ENCODE measurements at places on chromosomes 11 and 22.

DNA sequence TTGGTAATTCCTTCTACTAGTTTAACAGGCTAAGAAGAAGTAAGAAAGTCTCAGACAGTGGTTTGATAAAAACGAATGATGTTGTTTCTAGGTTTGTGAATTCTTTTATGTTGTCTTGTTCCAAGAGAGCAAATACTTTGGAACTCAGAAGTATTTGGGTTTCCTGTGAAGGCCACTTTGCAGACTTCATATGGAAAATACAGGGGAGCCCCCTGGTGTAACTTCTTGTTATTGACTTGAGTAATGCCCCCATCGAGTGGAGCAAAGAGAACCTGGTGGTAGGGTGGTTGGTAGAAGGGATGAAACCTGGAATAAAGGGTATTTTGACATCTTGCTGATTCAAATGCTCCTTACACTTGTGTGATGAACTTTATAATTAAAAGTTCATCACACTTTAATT lies 40.0 kb upstream of the PTH start:
- DNase-seq, result no peak

DNA sequence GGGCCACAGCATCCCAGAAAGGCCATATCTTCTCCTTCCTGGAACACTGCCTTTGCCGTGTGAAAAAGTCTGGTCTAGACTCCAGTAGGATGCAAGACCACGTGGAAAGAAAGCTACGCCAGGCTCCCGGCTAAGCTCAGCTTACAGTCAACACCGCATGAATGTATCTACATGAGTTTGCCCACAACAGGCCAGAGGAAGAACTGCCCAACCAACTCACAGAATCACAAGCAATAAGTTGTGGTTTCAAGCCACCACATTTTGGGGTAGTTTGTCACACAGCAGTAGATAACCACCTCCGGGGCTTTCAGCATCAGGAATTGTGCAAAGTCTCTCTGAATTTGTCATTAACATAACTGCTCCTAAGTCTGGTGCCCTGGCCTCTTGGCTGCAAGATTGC lies 27.3 kb downstream of the HSPA8 start:
- no peak for DNase-seq

GRCh38 chr11:69241075-69241740 lies 52.7 kb upstream of the MYEOV start:
- no peak for DNase-seq

DNA sequence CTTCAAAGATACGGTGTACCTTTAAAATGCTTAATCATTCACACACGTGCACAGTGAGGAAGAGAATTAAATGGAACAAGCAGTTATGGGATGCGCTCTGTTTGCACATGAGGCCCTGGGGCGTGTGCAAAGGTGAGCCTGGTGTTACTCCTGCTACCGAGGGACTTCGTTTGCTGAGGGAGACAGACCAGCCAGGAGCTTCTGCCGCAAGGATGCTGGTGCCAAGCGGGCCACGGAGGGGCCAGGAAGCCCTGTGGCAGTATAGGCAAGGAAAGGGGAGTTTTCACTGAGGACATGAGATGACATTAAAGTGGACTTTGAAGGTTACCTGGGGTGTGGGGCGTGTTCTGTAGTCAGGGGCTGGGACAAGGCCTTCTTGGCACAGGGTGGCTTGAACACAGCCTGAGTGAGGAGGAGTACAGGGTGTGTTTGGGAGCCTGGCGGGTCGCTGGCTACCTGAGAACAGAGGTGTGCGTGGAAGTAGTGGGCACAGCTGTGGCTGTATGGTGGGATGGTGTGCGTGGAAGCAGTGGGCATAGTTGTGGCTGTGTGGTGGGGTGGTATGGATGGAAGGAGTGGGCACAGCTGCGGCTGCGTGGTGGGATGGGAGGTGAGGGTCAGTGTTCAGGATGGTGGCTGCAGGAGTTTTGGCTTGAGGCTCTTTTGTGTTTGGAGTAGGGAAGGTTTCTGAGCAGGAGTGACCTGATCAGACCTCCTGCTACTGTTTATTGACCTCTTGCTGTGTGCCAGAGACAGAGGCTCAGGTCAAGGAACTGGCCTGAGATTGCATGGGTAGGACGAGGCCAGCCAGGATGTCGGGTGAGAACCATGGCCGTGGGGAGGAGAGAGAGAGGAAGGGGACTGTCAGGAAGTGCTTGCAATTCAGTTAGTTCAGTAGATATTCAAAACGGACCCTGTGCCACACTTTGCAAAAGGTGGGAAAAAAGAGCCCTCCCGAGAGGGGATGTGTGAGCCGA lies 13.7 kb downstream of the TBC1D22A start:
- no peak for DNase-seq

GRCh38 chr11:66542362-66542761 lies 3.5 kb downstream of the ZDHHC24 start:
- DNase-seq, result no peak

GRCh38 chr22:35230417-35230816 lies 26.9 kb upstream of the HMGXB4 start:
- no peak for DNase-seq

DNA sequence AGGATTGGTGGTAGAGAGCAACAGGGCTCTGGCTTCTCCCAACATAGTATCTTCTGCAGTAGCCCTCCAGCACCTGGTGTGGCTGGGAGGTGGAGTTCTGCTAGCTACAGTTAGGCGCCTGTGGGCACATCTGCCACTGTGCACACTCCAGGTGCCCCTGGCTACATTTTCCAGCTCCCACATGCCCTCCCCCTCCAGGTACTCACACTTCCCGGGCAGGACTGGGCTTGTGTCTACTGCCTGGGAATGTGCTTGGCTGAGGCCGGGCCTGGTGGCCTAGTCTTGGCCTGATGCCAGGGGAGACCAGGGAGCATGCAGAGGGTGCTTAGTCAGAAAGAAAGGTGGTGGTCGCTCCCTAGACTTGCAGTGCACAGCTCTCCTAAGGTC lies 15.8 kb downstream of the PHLDB1 start:
- peak; percentile 94 for DNase-seq

DNA sequence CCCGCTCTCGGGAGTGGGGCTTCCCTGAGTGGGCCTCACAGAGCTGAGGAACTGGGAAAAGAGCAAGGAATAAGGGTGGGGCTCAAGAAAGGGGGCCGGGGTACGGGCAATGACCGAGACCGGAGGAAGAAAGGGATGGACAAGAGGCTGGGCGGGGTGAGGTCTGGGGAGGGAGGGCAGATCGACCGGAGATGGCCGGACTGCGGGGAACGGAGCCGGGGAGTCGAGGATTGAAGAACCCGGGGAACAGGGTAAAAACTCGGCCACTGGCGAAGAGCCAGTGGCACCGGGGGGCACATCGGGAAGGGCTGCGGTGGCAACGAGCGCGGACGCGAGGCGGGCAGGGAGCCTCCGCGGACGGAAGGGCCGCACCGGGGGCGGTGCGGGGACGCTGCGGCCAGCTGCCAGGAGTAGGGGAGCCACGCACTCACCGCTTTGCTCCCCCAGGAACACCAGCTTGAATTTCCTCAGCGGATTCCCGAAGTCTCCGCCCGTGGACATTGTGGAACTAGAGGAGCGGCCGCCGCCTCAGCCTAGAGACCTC lies 667 bp downstream of the RAB6A start:
- peak; percentile 43 for DNase-seq

DNA sequence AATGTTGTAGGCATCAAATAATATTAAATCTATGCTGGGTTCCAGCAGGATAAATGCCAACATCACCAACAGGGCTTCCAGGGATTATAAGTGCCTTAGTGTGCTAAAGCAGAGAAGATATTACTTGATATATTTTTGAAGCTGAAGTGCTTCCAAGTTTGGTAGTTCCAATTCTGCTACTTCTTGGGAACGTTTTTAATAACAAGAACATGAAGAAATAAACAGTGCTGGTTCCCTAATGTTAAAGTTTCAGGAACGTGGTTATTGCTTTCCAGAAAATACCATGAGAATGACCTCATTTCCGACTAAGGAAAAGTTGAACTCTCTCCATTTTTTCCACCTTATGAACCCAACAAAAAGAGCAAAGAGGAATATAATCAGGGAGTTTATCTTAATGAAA lies 4.6 kb upstream of the RNF185 start:
- DNase-seq, result no peak

Data from NCI-H146 (cell line).